ENCODE measurements at places on chromosomes 12 and 14.

GRCh38 chr14:86243158-86243557 lies 713.2 kb downstream of the FLRT2 start:
- no peak for DNase-seq

- no peak for DNase-seq
Measured at GRCh38 chr14:73739899-73740617, 25.9 kb upstream of the PNMA1 start.

- no peak for DNase-seq
Measured at GRCh38 chr12:73678335-73678734, 859.3 kb upstream of the ATXN7L3B start.

DNA sequence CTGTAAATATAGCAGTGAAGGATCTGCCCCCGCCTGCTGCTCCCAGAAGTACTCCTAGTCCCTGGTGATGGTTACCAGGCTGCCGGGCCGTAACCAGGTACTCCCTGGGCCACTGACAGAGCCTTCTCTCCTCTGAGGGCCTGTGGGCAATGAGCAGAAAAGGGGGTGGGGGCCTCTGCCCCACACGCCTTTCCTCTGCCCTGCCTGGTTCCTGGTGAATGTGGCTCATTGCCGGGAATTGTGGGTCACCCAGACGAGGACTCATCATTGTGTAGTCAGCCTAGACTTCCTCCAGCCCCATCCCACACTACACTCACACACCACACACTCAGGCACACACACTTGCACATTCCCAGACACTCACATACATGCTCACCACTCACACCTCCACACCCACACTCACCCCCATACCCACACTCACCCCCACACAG lies 35.7 kb upstream of the ACTN1 start:
- DNase-seq, result no peak

- DNase-seq, result no peak
Measured at GRCh38 chr14:64838656-64839055, 41.1 kb downstream of the SPTB start.

GRCh38 chr12:14403711-14404196 lies 38.3 kb downstream of the ATF7IP start:
- DNase-seq, result no peak

DNA sequence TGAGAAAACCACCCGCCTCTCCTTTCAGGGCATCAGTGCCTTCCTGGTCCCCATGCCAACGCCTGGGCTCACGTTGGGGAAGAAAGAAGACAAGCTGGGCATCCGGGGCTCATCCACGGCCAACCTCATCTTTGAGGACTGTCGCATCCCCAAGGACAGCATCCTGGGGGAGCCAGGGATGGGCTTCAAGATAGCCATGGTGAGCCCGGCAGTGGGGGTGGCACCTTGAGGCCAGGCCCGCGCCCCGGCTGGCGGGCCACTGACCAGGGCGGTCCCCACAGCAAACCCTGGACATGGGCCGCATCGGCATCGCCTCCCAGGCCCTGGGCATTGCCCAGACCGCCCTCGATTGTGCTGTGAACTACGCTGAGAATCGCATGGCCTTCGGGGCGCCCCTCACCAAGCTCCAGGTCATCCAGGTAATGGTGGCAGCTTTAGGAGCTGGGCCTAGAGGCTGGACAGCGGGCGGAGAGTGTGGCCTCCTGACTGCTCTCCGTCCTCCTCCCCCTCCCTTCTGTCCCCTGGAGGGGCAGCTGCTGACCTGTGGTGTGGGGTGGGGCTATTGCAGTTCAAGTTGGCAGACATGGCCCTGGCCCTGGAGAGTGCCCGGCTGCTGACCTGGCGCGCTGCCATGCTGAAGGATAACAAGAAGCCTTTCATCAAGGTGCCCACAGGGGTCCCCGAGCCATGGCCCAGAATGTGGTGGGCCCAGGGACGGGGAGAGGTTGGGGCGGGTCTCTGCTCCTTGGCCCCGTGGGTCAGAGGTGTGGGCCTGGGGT lies 12.8 kb downstream of the ACADS start:
- no peak for DNase-seq

Data from activated CD8-positive, alpha-beta T cell treated with anti-CD3 and anti-CD28 coated beads, Interleukin-2, amount 10 ng/mL, durations not matched to agents 7 days and 5 days (primary cell).